ENCODE measurements at places on chromosomes 3 and 15. TPM values are rescaled to one million over a fixed set of nuclear protein-coding genes. Genes with fewer than 3 reads are reported as not detected.

The PROS1 gene
- 7.6 TPM for total RNA-seq

The LRRC49 gene
- total RNA-seq = 5.5 TPM

The CCR8 gene
- not detected for total RNA-seq

The GPR15 gene
- total RNA-seq = not detected

The NR1D2 gene
- total RNA-seq = 6.3 TPM

The SCAPER gene
- 3.0 TPM for total RNA-seq

The CAPN3 gene
- total RNA-seq = not detected

The DPPA2 gene
- total RNA-seq = not detected

The MME gene
- total RNA-seq = not detected

The LYZL4 gene
- not detected for total RNA-seq

The HESX1 gene
- total RNA-seq = 0.23 TPM

The CX3CR1 gene
- total RNA-seq = 0.02 TPM

Data from A549 treated with CpdA at 1 μM for 4 hours (cell line).